ENCODE measurements at places on chromosomes 7 and 10.

- DNase-seq: no peak
These were observed 229.5 kb upstream of the FZD1 start for GRCh38 chr7:91034459-91035368.

- DNase-seq: no peak
These were observed 204.7 kb downstream of the ADRA2A start for GRCh38 chr10:111281516-111281915.

- DNase-seq: no peak
These were observed 80.8 kb upstream of the KLF14 start for GRCh38 chr7:130814778-130815335.

DNA sequence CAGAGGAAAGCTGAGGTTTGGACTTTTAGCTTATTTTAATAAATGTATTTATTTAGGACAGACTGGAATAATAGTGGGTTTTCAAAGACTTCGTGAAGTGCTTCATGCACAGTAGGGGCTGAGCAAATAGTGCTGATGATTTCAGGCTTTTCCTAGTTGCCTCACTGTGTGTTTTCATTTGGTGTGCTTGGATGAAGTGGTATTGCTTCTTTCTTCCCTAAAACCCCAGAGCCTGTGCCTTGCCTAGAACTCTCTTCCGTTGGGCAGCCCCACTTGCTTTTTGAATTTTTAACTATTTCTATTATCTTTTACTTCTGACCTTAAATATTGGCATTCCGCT, 49.6 kb downstream of the ARID5B start:
- DNase-seq: no peak

- no peak for DNase-seq
These were observed 148.0 kb downstream of the NRCAM start for GRCh38 chr7:108308276-108308675.

GRCh38 chr10:103397191-103397825, 882 bp downstream of the PDCD11 start:
- no peak for DNase-seq

GRCh38 chr10:29980084-29980483, 79.3 kb downstream of the JCAD start:
- no peak for DNase-seq

DNA sequence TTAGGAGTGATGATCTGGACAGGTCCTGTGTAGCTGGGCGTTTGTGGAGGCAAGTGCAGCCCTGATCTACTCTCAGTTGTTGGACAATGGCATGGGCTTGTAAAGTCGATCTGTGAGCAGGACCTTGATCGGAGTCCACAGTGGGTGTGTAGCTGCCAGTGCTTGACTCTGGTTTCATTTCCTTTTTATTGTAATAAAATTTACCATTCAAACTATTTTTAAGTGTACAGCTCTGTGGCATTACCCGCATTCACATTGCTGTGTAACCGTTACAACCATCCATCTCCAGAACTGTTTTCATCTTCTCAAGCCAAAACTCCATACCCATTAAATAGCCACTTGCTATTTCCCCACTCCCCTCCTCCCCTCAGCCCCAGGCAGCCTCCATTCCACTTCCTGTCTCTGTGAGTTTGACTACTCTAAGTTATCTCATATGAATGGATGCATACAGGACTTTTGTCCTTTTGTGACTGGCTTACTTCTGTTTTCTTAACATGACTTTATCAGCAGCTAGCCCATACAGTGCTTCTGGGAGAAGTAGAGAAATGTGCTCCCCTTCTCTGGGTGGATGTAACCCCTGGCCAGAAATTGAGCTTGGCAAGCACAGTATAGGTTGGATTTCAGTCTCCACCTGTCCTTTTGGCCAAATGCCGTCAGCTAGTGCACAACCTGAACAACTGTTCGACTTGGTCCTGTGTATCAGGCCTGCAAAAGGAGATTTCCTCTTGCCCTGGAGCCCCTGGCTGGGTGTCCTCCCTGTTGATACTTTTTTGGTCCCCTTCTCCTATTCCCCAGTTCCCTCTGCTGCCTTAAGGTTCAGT, 180.0 kb downstream of the LRMDA start:
- DNase-seq: no peak

- no peak for DNase-seq
These were observed 1173.5 kb upstream of the AUTS2 start for GRCh38 chr7:68424658-68425297.

DNA sequence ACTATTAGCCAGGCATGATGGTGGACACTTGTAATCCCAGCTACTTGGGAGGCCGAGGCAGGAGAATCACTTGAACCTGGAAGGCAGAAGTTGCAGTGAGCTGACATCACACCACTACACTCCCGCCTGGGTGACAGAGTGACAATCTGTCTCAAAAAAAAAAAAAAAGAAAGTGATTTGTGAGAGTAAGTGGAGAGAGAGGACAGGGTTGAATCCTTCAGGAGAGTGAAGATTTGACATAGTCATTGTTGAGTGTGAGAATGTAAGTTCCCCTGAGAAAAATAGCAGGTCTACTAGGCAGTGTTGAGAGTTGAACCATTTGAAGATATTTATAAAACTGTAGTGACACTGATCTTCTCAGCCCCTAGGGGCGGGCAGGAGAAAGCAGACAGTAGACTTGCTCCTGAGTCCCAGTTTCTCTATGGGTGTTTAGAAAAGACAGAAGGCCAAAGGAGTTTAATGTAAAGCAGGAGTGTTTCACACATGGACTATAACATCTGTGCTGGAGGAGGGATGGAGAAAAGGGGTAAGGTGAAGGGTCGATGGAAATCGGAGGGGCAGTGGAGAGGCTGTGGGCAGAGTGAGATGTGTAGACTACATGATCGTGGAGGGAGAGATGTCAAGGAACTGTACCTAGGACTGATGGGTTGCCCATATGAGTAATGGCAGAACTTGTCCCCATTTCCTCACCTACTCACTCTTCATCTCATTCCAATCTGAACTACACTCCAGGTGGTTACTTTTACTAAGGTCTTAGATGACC, 13.7 kb upstream of the LAMB4 start:
- no peak for DNase-seq

Data from activated T-cell treated with anti-CD3 and anti-CD28 coated beads, Interleukin-2, amount 50 U/mL, for 1 hour (primary cell).